Stimulated activated CD4-positive, alpha-beta T cell treated with anti-CD3 and anti-CD28 coated beads, Interleukin-15, amount 100 ng/mL, for 1 hour (primary cell): ENCODE measurements at places on chromosomes 16 and 17.

- no peak for DNase-seq
These were observed 10.6 kb upstream of the SEPHS2 start for GRCh38 chr16:30456302-30456701.

- no peak for DNase-seq
These were observed 116.1 kb downstream of the METRNL start for GRCh38 chr17:83195330-83196023.

GRCh38 chr16:1351582-1352362 lies at the start of the genes GNPTG and TSR3:
Gene GNPTG (plus strand): TSS chr16:1351931. CDS start chr16:1351966, 35 bp downstream.
Gene TSR3 (minus strand): TSS chr16:1351878. CDS start chr16:1351804, 74 bp downstream.
- DNase-seq, result peak; percentile 80

DNA sequence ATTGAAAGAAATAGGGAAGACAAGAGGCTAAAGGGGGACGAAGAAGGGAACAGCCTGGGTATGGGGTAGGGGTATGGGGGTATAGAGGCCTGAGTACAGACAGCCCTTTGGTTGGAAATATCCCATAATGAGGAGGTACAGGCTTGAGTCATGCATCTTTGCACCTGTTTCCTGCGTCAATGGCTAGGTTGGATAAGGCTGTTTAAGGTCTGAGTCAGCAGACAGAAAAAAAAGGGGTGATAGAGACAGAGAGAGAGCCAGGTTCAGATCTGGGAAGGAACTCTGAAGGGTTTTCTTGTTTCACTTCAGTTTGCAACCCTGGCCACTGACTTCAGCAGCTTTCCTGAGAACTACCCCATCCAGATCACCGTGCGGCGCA lies 8.5 kb downstream of the FNDC8 start:
- DNase-seq, result no peak

DNA sequence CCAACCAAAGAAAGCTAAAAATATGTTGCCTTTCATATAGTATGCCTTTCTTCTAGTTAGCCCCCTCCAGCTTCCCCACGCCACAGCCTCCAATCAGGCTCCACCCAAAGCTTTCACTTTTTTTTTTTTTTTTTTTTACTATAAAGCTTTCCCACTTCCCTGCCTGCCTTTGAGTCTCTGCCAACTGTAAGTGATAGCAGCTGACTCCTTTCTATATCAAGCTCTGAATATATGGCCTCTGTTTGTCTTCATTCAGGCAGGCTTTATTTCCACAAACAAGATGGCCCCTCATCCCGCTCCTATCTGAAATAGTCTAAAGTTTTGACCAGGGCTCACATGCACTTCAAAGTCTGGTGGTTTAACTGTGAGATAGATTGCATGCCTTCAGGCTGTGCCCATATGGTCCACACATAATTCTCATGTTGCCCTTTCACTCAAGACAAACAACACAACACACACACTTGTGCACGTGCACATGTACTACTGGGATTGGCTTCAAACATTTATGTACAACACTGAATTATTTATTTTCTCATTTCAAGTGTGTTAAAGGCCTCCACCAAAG lies 39.8 kb upstream of the DYNLRB2 start:
- DNase-seq, result no peak

GRCh38 chr17:43393944-43394482 lies 4.8 kb upstream of the ARL4D start:
- DNase-seq, result peak; percentile 69
